ENCODE measurements at places on chromosomes 16 and 17.
A peak's percentile ranks its signal among the peaks of the same experiment; 100 is the strongest.

- no peak for DNase-seq
These were observed 477.4 kb upstream of the CCL2 start for GRCh38 chr17:33777674-33778073.

GRCh38 chr17:60315650-60316049 lies 76.3 kb downstream of the USP32 start:
- DNase-seq, result no peak

GRCh38 chr16:56387396-56387795 lies 37.9 kb downstream of the AMFR start:
- DNase-seq, result no peak

GRCh38 chr16:1101133-1101532 lies 5.1 kb upstream of the C1QTNF8 start:
- no peak for DNase-seq

- peak; percentile 83 for DNase-seq
These were observed 14.8 kb downstream of the PDP2 start for GRCh38 chr16:66894948-66895688.

- DNase-seq, result no peak
These were observed 188.8 kb downstream of the IRX3 start for GRCh38 chr16:54097774-54098173.

- DNase-seq, result no peak
These were observed 338.6 kb downstream of the TMEM114 start for GRCh38 chr16:8251727-8252126.

DNA sequence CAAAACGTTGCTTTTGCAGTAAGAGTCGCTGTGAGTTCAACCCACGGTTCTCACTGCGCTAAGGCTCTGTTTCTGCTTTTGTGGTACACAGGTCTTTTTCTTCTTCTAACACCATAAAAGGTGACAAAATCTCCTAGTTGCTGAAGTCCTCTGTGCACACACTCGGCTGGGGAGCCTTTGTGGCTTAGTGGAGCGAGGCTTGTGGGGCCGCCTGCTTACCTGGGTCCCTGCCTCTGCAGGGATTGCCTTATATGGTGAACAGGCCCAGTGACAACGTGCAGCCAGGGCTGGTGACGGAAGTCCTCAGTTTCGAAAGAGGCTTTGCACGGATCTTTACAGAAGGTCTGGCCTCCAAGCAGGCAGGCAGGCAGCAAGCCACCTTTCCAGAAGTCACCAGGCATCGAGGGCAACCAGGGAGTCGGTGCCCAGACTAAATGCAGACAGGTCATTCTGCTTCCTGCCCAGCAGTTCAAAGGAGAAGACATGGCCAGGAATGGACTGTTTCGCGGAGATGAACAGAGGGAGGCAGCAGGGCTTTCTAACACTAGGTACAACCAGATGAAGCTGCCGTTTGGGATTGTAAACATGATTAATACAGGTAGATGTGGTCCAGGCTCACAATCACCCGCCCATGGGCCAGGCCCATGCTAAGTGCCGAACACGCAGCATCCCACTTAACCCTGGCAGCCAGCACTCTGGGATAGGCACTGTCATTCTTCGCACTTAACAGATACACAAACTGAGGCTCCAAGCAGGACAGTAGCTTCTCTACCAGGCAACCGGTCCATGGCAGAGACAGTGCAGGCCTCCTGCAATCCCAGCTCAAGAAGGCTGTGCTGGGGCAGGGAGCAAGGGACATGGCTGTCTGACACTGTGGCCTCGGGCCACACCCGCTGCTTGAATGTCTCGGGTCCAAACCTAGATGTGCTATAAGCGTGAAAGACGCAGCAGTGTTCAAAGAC lies 10.7 kb upstream of the MEAK7 start:
- peak; percentile 54 for DNase-seq

DNA sequence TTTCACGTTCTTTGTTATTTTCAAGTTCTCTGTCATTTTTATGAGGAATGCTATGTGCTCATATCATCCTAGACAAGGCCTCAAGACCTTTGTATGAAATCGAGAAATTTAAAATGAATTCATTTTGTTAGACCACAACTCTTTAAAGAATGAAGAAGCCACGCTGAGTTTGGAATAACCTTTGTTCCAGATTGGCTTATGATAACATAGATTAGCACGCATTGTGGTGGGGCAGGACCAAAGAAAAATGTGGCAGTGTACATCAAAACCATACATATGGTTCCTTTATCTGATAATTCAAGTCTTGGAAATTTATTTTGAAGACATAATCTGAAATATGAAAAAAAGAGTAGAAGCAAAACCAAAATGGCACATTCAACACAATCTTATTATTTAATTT lies 2.2 kb downstream of the HSD17B2 start:
- DNase-seq, result no peak

GRCh38 chr16:3992297-3993051 lies 112.0 kb upstream of the CREBBP start:
- DNase-seq, result peak; percentile 67

DNA sequence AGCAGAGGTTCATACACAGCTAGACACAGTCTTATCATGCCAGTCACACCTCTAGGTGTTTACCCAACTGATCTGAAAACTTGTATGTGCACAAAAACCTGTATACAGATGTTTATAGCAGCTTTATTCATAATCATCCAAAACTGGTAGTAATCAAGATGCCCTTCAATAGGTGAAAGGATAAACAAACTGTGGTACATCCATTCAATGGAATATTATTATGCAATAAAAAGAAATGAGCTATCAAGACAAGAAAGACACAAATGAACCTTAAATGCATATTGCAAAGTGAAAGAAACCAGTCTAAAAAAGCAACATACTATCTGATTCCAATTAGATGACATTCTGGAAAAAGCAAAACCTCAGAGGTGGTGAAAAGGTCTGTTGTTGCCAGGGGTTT lies 47.6 kb upstream of the CNEP1R1 start:
- no peak for DNase-seq

DNA sequence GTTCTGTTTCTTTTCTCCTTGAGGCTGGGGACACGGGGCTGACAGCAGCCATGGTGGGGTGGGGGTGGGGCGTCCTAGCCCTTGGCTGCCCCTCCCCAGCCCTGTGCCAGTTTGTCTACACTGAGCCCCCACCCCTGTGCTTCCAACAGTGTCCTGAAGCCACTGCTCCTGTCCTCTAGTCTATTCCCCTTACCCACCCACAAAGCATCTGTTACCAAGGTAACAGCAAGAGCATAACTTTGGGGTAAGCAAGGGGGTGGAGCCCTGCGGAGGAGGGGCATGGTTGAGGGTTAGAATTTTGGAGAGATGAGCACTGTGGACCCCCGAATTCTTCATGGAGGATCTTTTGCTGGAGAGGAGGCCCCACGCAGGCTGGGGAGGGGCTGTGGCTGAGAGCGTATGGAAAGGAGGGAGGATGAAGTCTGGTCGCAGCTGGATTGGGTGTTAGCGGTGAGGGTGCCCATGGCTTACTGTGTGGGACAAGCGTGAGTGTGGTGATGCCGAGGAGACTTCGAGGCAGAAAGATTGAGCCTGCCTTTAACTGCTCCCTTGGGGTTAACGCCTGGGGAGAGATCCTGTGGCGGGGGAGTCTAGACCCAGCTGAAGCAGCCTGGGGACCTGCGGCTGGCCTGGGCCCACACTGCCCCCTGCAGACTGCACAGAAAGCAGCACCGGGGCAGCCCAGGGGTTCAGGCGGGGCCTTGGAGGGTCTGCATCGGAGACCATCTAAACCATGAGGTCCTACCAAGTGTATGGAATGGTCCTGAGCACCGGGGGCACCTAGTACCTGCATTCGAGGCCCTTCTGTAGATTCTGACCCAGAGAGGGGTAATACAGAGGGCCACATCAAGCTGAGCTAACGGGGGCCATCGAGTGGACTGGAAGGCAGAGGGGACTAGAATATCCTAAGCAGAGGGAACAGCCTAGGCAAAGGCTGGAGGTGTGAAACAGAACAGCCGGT lies 6.1 kb upstream of the STAC2 start:
- DNase-seq, result peak; percentile 80

GRCh38 chr16:17333229-17333628 lies 137.5 kb downstream of the XYLT1 start:
- no peak for DNase-seq

- no peak for DNase-seq
These were observed 142.4 kb upstream of the NOL11 start for GRCh38 chr17:67575325-67575724.

GRCh38 chr16:79653373-79653891 lies 52.9 kb upstream of the MAF start:
- DNase-seq, result peak; percentile 82

DNA sequence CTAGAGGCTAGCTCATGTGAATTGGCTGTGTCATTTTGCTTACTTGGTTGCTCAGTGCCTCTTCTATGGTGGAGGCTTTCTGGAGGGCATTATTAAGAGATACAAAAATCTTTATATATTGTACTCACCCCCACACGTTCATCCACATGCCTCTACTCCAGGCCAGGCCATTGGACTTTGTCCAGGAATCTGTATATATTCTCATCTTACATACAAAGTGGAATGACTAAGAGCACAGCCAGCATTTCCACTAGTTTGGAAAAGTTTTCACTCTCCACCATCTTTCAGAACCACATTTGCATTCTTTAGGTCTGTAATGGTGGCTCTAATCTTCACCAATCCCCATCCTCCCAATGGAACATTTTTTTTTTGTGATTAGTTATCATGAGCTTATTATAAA lies 4.8 kb upstream of the GLG1 start:
- no peak for DNase-seq

- no peak for DNase-seq
These were observed 137.4 kb upstream of the TNRC6C start for GRCh38 chr17:77821114-77821513.

DNA sequence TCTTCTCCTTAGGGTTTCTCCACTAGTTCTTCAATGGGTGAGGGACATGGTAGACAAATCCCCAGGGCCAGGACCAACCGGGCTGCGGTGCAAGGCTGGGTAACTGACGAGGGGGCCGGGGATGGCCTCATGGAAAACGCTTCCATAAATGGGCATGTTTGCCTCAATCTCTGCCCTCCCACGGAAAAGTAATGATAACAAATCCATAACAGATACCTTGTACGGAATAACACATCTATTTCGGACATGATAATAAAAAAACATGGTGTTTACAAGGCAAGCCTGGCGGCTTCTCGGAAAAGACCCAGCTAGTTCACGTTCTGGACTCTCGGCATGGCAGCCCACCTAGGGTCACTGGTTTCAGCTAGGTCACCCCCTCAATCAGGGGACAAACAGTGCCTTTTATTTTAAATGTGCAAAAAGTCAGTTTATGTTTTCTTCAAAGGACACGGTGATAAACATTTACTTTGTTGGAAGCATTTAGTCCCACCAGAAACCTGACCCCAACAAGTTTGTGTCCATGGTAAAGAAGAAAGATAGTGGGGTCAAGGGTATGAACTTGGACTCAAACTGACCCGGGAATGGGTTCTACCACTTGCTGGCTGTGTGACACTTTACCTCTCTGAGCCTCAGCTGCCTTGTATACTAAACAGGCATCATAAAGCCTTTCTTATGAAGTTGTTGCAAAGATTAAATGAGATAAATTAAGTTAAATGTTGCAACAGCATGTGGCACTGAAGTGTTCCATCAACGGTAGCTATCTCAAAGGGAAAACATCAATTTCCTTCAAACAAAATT lies 1.7 kb downstream of the MYH11 start:
- DNase-seq, result no peak

- DNase-seq, result no peak
These were observed 6.4 kb upstream of the ARL4D start for GRCh38 chr17:43392397-43392796.

DNA sequence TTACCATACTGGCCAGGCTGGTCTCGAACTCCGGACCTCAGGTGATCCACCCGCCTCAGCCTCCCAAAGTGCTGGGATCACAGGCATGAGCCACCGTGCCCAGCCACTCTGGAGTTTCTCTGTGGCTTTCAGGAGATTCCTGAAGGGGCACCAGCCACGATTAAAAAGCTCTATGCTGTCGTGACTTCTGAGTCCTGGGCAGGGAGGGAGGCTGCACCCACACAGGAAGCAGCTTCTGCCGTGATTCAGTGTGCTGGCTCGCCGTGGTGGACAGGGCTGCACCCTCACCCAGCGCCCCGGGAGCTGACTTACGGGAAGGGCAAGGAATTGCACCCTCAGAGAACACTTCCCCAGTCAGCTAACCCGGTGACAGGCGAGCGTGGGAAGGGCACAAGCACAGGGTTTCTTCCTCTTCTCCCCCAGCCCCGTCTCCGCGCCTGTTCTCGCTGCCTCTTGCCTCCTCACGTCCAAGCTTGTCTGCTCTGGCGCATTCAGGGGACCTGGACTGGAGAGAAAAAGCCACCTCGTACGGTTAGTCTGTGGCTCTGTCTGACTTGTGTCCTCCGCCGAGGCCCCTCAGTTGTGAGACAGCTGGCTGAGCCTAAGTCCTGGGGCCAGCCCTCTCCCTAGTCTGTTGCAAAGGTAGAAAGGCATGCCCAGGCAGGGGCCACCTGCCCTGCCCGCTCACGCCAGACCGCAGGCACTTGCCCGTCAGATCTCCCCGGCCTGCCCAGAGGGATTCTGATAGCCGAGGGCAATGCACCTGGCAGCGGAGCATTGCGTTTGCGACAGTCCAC lies 145.0 kb downstream of the SEC14L1 start:
- DNase-seq, result no peak

Data from islet precursor cell (in vitro differentiated cells).